Head of caudate nucleus (tissue), 42 donors: ENCODE measurements at places on chromosomes 1 and 21.

DNA sequence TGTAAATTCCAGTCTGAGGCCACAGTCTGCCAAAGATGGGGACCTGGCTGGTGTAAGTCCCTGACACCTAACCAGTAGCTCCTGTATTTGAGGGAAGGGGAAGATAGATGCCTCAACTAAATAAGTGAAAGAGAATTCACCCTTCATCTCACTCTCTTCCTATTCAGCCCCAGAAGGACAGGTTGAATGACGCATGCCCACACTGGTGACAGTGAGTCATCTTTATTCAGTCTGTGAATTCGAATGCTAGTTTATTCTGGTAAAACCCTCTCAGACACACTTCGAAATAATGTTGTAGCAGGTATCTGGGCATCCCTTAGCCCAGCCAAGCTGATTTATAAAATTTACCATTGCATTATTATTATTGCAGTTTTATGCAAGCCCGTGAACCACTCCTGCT is 617.0 kb upstream of the PRMT6 start:
- DNase-seq, result peak; percentile 34

- no peak for DNase-seq
Measured at GRCh38 chr1:47187231-47187925, 2.5 kb downstream of the PDZK1IP1 start.

GRCh38 chr1:200674838-200675587 is 5.3 kb upstream of the DDX59 start:
- DNase-seq, result no peak

- no peak for DNase-seq
Measured at GRCh38 chr1:1460540-1461130, 10.9 kb upstream of the ATAD3B start.

DNA sequence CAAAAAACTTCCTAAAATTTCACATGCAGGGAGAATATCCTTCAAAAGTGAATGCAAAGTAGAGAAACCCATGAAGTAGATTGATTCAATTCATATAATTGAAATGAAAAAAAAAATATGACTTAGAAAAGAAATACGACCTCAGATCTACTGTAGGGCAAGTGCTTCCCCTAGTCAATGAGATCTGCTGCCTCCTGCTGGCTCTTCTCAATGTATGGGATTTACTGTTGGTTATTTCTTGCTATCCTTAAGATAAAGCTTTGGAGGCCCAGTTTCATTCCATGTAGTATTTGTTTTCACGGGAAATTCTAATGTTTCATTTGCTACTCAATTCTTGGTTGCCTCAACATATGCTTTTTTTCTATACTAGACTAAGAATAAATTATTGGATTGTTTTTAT is 46.2 kb downstream of the ZNF648 start:
- no peak for DNase-seq

DNA sequence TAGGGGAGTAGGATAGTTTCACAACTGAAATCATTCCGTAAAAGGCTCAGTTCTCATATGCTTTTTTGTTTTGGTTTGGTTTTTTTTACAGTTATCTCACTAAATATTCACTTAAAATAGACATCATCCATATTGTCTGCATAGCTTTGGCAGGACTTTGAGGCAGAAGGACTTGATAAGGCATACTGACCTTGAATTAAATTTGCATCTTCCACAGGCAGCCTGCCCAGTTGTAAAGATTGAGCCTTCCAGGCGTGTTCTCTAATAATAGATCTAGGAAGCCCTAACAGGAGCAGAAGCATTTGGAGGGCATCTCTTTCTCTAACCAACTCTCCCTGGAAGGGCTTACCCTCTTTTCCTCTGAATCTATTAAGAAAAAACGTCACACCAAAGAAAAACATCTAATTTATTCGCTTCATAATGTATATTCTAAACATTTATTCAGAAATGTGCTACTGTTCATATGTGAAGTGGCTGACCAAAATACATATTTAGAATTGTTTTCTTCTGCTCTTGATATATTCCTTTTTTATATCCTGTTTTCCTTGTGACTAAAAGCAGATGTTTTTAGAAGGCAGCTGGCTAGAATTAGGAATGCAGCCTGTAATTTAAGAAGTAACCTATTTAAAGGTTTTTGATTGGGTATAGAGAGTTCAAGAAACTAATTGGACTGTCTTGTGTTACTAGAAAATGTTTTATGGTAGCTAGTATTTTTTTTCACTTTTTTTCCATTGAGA is 20.2 kb downstream of the DESI2 start:
- no peak for DNase-seq

GRCh38 chr21:43944078-43944633 is 68.0 kb upstream of the TRAPPC10 start:
- no peak for DNase-seq

- DNase-seq, result no peak
Measured at GRCh38 chr1:22454476-22455056, 2.9 kb downstream of the ZBTB40 start.

GRCh38 chr21:16535102-16535422 is 805.3 kb downstream of the USP25 start:
- DNase-seq, result peak; percentile 82

- DNase-seq, result no peak
Measured at GRCh38 chr1:63316984-63317816, 5.2 kb upstream of the FOXD3 start.

- DNase-seq, result peak; percentile 65
Measured at GRCh38 chr21:44927587-44928461, 7.1 kb upstream of the ITGB2 start.

DNA sequence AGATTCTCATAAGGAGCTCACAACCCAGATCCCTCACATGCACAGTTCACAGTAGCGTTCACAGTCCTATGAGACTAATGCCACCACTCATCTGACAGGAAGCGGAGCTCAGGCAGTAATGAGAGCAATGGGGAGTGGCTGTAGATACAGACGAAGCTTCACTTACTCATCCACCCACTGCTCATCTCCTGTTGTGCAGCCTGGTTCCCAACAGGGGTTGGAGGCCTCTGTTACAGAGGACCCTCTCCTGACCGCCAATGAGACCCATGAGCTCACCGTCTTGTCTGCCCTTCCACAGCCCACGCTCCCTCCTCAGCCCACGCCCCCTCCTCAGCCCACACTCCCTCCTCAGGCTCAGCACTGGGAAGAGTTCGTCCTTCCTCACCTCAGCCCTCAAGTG is 39.6 kb downstream of the RSPH1 start:
- no peak for DNase-seq

GRCh38 chr1:192489047-192489446 is 86.5 kb upstream of the RGS1 start:
- DNase-seq, result no peak

- peak; percentile 84 for DNase-seq
Measured at GRCh38 chr1:230176871-230177411, 109.9 kb downstream of the GALNT2 start.

DNA sequence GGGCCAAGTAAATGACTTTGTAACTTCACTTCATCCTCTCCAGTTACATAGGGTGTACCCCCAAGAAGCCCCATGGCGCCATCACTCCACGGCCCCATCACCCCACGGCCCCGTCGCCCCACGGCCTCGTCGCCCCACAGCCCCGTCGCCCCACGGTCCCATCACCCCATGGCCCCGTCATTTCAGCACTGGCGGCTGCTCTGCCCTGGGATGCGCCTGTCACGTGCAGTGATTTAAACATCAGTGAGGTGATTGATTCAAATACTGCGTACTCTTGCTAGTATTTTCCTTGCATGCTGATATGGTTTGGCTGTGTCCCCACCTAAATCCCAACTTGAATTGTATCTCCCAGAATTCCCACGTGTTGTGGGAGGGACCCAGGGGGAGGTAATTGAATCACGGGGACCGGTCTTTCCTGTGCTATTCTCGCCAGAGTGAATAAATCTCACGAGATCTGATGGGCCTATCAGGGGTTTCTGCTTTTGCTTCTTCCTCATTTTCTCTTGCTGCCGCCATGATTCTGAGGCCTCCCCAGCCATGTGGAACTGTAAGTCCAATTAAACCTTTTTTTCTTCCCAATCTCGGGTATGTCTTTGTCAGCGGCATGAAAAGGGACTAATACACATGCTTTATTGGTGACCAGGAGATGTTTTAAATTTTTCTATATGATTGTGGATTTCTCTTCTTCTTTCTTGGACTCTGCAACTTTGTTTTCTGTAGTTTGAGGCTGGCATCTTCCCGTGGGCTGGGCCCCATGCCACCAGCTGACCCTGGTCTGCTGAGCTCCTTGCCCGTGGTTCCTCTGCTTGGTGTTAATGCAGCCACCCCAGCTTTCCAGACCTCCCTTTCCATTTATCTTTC is 50.1 kb upstream of the PCBP3 start:
- no peak for DNase-seq

GRCh38 chr1:234478152-234478480 is 863 bp downstream of the TARBP1 start:
- DNase-seq, result peak; percentile 54

GRCh38 chr1:236502972-236503639 is 20.7 kb upstream of the LGALS8 start:
- DNase-seq, result peak; percentile 43

DNA sequence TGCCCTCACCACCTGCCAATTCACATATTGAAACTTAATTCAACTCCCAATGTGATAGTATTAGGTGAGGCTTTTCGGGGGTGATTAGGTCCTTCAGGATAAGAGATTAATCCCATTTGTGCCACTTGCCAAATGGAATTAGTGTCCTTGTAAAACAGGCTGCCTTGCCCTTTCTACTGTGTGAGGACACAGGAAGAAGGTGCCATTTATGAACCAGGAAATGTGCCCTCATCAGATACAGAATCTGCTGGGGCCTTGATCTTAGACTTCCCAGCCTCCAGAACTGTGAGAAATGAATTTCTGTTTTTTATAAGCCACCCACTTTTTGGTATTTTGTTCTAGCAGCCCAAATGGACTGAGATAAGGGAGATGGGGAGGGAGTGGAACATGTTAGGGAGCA is 39.1 kb upstream of the AGL start:
- DNase-seq, result no peak

DNA sequence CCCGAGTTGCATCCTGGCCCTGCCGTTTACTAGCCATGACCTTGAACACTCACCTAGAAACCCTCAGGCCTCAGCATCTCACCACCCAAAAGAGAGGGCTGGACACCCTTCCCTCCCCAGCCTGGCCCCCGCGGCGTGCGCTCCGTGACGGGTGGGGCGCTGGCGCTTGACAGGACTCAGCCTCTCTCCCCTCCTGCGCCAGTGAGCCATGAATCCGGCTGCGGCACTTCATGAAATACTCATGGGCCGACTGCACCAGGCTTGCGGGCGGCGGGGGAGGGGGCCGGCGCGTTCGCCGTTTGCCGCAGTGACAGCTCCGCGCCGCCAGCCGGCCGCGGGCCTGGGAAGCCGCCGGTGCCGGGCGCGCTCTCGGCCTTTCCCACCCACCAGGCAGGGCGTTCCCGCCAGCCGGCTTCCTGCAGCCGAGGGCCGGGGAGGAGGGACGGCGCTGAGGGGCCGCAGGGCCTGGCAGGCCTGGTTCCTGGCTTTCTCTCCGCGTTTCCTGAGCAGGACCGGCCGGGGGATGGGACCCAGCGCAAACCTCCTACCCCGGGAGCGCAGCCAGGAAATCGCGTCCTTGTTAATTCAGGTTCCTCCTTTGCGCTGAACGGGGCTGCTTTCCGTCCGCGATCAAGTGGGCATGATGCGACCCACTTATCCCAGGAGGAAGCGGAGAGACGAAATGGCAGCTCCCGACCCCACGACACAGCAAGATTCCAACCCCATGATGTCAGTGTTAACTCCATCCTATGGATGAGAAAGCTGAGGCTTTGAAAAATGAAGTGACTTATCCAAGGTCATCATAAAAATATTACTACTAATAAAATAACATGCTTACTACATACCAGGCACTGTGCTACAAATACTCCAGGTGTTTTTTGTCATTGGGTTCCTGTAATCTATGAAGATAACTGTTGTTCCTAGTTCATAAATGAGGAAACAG is 9.1 kb upstream of the LUZP1 start:
- DNase-seq, result peak; percentile 58

GRCh38 chr1:98323906-98324358 is 337.6 kb upstream of the SNX7 start:
- no peak for DNase-seq

DNA sequence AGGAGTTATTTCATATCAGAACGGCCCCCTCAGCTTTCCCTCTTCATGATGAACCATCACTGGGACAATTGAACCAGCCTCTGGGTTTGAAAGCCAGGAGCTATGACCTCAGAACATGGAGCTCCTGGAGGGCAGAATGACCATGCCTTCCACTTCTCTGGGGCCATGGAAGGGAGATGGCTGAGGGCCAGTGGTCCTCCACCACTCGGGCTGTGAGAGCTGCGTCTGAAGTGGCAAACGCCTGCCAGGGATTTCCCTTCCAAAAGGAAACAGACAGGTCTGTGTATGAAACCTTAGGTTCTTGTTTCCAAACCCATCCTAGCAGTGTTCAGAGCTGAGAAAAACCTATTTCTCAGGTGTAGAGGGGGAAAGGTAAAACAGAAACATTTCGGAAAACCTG is 22.5 kb downstream of the PKP1 start:
- DNase-seq, result no peak

GRCh38 chr1:167059045-167059808 is 30.9 kb downstream of the GPA33 start:
- DNase-seq, result peak; percentile 88

GRCh38 chr1:59081795-59082194 is 215.1 kb upstream of the FGGY start:
- DNase-seq, result no peak

DNA sequence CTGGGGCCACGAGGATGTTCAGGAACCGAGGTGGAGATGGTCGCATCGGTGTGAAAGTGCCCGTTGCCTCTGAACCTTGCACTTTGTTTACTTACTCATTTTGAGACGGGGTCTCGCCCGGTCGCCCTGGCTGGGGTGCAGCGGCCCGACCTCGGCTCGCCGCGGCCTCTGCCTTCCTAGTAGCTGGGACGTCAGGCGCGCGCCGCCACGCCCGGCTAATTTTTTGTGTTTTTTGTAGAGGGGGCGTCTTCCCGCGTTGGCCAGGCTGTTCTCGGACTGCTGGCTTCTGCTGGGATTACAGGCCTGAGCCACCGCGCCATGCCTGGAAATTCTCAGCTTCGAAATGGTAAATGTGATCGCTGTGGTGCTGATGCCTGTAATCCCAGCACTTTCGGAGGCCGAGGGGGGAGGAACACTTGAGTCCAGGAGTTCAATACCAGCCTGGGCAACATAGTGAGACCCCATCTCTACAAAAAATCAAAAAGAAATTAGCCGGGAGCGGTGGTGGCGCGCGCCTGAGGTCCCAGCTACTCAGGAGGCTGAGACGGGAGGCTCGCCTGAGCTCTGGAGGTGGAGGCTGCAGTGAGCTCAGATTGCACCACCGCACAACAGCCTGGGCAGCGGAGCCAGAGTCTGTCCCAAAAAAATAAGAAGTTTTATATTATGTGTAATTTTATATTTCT is 684 bp upstream of the MRPL20 start:
- DNase-seq, result no peak

GRCh38 chr1:116916533-116917445 is 7.1 kb downstream of the PTGFRN start:
- no peak for DNase-seq

GRCh38 chr1:174103766-174104165 is 55.6 kb upstream of the RABGAP1L start:
- no peak for DNase-seq

- DNase-seq, result no peak
Measured at GRCh38 chr1:200877010-200877409, 4.2 kb downstream of the GPR25 start.
